Activated CD4-positive, alpha-beta T cell treated with anti-CD3 and anti-CD28 coated beads for 36 hours (primary cell): ENCODE measurements at places on chromosomes 12 and 14.

DNA sequence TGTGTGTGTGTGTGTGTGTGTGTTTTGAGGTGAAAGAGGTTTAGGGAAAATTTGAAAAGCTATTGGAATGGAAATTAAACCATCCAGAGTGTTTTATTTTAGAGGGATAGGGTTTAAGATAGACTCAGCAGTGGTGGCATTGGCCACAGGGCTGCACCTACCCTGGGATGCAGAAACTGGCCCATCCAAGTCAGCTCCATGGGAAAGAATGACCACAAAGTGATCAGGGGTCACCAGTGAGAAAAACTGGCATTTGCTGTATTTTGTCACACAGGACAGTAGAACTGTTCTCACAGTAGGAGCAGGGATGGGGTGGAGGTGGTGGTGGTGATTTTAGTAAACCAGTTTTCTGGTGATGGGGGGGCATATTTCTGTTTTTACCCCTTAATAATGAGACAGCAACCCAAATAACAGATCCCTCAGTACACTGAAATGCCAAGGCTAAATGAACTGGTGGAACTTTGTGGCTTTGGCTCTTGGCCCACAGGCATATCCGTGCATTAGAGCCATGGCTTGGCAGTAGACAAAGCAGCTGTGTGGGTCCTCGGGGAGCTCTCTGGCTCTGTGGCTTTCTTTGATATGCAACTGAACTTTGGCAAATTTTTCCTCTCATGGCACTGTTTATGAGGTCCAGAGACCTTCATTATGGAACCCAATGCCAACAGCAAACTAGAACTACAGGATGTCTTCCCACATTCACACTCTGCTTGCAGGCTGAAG lies 348.3 kb downstream of the ZFP36L1 start:
- DNase-seq: no peak

GRCh38 chr12:106914796-106915634 lies 40.7 kb upstream of the TMEM263 start:
- DNase-seq: peak; percentile 52

- no peak for DNase-seq
These were observed 333.6 kb upstream of the PRICKLE1 start for GRCh38 chr12:42923156-42923555.

GRCh38 chr14:101775826-101776225 lies 14.3 kb downstream of the PPP2R5C start:
- no peak for DNase-seq

DNA sequence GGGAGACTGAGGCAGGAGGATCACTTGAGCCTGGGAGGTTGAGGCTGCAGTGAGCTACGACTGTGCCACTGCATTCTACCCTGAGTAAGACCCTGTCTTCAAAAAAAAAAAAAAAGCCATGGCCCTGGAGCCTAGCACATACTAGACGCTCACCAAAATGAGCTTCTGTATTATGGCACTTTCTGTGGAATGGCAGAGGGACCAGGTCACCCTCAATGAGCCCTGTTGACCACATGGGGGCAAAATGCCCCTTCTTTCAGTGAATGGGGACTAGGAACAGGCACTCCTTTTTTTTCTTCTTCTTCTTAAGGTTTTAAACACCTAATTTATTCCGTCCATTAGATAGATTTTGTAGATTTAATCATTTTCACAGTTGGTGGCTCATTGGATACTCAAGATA lies 50.5 kb downstream of the FAM222A start:
- no peak for DNase-seq

DNA sequence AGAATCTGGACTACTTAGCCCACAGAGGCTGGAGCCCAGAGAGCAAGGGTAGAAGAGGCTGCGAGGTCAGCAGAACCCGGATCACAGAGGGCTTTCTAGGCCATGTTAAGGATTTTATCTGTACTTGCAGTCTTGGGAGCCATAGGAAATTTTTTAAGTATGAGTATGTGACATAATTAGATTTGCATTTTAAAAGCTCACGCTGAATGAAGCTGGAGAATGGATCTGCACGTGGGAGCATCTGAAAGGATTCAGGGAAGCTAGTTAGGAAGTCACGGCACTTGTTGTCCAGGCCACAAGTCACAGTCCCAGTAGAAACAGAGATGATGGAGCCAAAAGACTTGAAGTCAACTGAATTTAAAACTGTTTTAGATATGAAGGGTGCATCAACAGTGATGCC lies 14.1 kb downstream of the CORO1C start:
- DNase-seq: no peak

DNA sequence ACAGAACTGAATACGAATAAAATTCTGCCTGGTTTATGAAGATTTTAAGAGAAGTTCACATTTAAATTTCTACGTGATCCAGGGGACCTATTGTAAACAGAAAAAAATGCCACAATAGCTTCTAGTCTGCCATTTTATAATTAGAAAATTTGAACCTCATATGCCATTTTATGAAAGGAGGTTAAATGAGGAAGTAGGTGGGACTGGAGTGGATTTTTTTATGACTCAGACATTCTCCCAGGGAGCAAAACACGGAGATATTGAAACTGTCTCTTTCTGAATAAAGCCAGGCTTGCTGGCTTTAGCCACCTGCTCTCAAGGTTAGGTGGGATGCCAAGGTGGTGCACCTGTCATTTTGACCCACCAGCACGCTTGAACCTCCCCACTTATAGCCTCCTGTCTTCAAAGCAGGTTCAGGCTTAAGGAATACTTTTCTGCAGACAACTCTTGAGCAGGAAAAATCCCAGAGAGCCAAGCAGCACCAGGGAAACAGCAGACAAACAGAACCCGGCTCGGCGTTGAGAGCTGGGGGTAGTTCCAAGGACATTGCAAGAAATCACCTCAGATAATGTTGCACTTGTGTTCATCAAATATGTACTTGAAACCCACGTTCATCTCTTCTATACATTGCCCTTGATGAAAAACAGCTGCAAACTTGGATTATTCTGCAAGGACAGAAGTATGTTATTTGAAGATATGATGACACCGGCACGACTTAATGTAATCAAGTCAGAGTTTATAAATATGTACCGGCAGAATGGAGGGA lies 203.7 kb downstream of the PPM1H start:
- DNase-seq: no peak

GRCh38 chr14:66078006-66078405 lies 408.2 kb upstream of the CCDC196 start:
- DNase-seq: no peak

- peak; percentile 59 for DNase-seq
These were observed 35.8 kb upstream of the FBXO33 start for GRCh38 chr14:39467889-39468524.
